ENCODE measurements at places on chromosomes 2 and 18.

DNA sequence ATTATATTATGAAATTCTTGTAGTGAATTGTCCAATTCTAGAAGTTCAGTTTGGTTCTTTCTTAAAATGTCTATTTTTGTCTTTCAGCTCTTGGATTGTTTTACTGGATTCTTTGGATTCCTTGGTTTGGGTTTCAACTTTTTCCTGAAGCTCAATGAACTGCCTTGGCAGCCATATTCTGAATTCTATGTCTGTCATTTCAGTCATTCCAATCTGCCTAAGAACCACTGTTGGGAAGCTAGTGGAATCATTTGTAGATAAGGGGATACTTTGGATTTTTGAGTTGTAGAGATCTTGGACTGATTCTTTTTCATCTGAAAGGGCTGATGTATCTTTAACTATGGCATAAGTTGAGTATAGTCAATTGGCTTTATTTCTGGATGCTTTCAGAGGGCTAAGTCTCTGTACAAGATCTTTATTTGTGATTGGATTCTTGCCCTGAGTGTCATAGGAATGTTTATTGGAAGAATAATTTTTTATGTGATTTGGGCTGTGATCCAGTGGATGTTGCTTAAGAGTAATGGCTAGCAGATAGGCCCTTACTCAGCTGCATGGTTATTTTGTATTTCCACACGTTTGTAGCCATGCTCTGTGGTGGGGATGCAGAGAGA is 42.3 kb downstream of the SERPINB7 start:
- DNase-seq = no peak

- no peak for DNase-seq
These were observed 488.2 kb upstream of the RAB6C start for GRCh38 chr2:129491308-129491707.

DNA sequence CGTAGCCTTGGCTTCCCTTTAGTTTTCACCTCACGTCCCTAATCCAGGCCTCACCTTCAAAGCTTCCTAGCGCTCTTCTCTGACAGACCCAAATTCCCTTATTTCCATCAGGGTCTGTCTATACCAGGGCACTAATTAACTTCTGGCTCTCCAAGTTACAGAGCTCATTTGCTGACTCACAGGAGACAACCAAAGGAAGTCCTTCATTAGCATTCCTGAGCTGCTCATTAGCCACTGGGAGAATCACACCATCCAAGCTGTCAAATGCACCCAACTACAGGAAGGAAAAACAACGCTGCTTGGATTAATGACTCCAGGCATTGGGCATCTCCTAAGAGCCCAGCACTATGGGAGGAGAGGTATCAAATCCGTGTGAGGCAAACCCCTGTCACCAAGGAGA is 109.8 kb upstream of the ALK start:
- DNase-seq = no peak

GRCh38 chr2:64675860-64676259 is 22.1 kb upstream of the SERTAD2 start:
- no peak for DNase-seq

DNA sequence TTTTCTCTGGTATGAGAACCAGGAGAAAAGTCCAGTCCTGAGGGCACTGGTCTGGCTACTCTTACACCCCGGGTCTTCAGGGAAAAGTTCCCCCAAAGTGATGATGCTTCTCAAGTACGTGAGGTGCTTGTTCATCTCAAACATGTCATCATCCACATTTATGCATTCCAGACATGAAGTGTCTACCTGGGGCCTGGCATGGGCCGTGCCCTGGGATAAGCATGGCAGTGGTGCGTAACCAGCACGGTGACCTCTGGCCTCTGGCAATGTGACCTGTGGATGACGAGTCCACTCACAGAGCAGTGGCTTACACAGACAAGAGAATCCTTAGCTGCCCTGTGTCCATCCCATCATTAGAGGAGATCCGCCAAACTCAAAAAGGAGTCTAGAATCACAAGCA is 74.8 kb upstream of the LGALSL start:
- no peak for DNase-seq

GRCh38 chr2:97928591-97928990 is 67.2 kb downstream of the TMEM131 start:
- no peak for DNase-seq

GRCh38 chr2:53886406-53887280 is 26.9 kb upstream of the GPR75 start:
- no peak for DNase-seq

GRCh38 chr2:217717646-217718045 is 285.1 kb downstream of the TNS1 start:
- DNase-seq = no peak

DNA sequence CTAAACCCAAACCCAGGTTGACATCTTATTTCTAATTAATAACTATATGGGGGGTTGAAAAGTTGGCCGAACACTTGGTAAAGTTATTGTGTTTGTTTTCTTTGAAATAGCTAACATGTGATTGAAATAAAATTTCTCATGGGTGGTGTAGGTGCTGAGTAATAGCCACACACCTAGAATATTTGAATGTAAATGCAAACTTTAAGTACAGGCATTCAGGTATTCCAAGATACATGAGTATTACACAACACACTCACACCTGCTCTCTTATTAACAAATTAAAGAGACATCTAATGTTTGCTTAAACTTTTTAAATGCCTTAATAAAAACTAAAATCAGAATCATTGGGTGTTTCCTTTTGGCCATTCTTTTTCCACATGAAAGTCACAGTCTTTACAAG is 165.5 kb downstream of the EHBP1 start:
- DNase-seq = no peak

DNA sequence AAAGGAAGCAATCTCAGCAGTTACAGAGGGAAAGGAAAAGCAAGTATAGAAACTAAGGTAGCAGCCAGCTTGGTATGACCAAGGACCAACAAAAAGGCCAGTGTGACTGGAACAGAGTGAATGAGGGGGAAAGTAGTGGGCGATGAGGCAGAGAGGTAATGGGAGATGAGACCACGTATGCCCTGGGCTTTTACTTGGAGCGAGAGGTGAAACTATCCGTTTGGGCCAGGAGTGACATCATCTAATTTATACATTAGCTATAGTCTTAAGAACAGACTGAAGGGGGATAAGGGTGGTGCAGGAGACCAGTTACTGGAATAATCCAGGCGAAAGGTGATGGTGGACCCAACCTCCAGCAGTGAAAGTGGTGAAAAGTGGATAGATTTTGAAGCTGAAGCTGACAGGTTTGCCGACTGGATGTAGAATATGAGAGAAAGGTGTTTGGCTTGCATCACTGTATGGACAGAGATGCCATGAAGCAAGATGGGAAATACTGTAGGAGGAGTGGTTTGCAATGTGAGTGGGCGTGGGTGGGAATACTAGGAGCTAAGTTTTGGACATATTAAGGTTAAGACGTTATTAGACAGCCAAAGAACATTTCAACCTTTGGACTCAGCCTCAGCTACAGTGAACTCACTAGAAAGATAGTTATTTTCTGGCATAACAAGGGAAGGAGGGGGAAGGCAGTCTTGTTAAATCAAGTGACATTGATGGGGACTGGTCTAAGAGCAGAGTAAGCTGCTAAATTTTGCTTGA is 106.0 kb downstream of the PLEKHM3 start:
- no peak for DNase-seq

GRCh38 chr2:240948086-240948485 is 42.0 kb downstream of the CROCC2 start:
- DNase-seq = no peak

GRCh38 chr2:73931531-73932500 is 5.1 kb downstream of the DGUOK start:
- no peak for DNase-seq

Data from GM20000 (cell line).